Heart left ventricle (tissue), 16 donors: ENCODE measurements at places on chromosomes 2 and 18. TPM values are rescaled to one million over a fixed set of nuclear protein-coding genes. Genes with fewer than 3 reads are reported as not detected.

DNA sequence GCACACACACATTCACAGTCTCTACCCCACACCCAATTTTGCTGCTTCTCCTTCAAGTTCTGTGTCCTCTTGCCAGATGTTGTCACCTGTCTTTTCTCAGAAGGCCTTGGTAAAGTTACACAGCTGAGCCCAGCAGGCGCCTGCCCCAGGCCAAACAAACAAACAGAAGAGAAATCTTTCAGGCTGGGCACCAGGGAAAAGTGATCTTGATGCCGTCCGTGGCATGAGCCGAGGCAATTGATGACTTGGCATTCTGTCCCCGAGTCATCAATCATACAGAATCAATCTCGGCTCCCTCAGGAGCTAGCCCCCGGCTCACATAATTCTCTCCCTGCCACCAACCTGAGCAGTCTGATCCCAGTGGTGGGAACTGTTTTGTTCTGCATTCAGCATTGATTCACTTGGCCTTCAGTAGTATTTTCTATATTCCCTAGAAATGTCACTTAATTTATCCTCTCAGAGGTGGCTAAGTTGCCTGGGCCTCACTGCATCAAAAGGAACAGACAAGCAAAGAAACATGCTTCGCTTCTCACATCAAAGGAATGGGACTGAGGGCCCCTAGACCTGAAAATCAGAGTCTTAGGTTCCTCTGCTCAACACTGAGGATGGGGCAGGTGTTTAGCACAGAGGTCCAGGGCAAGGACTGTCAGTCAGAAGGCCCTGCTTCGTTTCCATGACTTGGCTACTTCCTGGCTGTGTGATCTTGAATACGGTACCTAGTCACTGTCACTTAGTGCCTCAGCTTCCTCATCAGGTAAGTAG is 278.8 kb upstream of the CELF4 start:
- no peaks in the 10 kb centered on the region for H3K36me3 ChIP-seq
- no peak for DNase-seq
- H3K4me3 ChIP-seq: no peak overlapping the region
- H3K4me1 ChIP-seq: no peaks in the 10 kb centered on the region
- H3K27me3 ChIP-seq: no peaks in the 10 kb centered on the region
- no peak overlapping the region for H3K27ac ChIP-seq

GRCh38 chr2:222100704-222101699 is 197.8 kb downstream of the PAX3 start:
- H3K27me3 ChIP-seq: peaks cover 16% of the 10 kb centered on the region
- no peaks in the 10 kb centered on the region for H3K4me1 ChIP-seq
- H3K36me3 ChIP-seq: no peaks in the 10 kb centered on the region
- H3K4me3 ChIP-seq: no peak overlapping the region

- H3K4me1 ChIP-seq: no peaks in the 10 kb centered on the region
- H3K27ac ChIP-seq: no peak overlapping the region
- no peaks in the 10 kb centered on the region for H3K36me3 ChIP-seq
- peaks cover 6% of the 10 kb centered on the region for H3K27me3 ChIP-seq
- H3K4me3 ChIP-seq: no peak overlapping the region
- no peak for DNase-seq
Observed at GRCh38 chr2:45626387-45627221, 15.5 kb upstream of the SRBD1 start.

GRCh38 chr2:228678110-228678509 is 496.6 kb upstream of the SPHKAP start:
- no peak for DNase-seq
- no peaks in the 10 kb centered on the region for H3K27me3 ChIP-seq
- no peaks in the 10 kb centered on the region for H3K36me3 ChIP-seq
- no peak overlapping the region for H3K4me3 ChIP-seq

DNA sequence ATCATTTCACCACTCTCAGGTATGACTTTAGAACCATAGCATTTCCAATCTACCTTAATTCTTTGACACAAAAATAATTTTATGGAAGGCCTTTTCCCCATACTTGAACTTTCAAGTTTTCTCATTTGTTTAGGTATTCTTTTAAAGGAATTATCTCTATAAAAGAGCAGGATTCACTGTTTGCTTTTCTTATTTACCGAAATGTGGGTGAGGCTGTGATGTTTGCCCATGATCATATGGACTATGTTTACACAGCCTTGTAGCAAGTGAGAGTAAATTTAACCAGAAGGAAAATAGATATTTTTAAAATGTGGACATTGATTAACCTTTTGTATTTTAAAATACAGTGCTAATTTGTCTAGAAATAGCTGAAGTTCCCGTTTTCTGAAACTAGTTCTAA is 26.3 kb downstream of the CAB39 start:
- no peak overlapping the region for H3K27ac ChIP-seq
- no peak for DNase-seq
- peaks cover 39% of the 10 kb centered on the region for H3K4me1 ChIP-seq
- peaks cover 6% of the 10 kb centered on the region for H3K36me3 ChIP-seq
- no peak overlapping the region for H3K4me3 ChIP-seq
- H3K27me3 ChIP-seq: no peaks in the 10 kb centered on the region

DNA sequence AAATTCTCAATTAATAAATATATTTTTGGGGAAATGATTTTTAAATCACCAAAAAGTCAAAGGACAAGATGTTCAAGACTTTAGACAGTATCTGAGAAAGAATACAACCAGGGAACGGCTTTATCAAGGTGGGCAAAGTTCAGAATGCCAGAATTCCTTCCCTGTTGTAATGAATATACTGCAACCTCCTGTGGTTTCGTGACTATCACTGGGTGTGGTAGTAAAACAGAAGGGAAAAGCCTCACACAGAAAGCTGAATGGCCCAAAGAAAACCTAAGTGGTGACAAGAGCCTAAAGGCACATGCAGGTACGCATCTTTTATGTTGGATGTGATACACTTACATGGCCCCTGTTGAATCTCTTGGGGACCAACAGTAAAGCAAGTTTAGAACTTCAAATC is 37.1 kb downstream of the MBD2 start:
- no peaks in the 10 kb centered on the region for H3K4me1 ChIP-seq
- H3K27me3 ChIP-seq: no peaks in the 10 kb centered on the region
- DNase-seq: no peak
- no peak overlapping the region for H3K4me3 ChIP-seq
- peaks cover 11% of the 10 kb centered on the region for H3K36me3 ChIP-seq

GRCh38 chr2:108691447-108691846 is 27.8 kb upstream of the RANBP2 start:
- H3K36me3 ChIP-seq: no peaks in the 10 kb centered on the region
- no peak overlapping the region for H3K4me3 ChIP-seq
- no peaks in the 10 kb centered on the region for H3K4me1 ChIP-seq
- DNase-seq: no peak
- H3K27me3 ChIP-seq: no peaks in the 10 kb centered on the region

GRCh38 chr2:3432067-3432466 is 52.6 kb downstream of the TRAPPC12 start:
- DNase-seq: no peak
- H3K27me3 ChIP-seq: no peaks in the 10 kb centered on the region
- no peaks in the 10 kb centered on the region for H3K36me3 ChIP-seq
- H3K4me1 ChIP-seq: peaks cover 16% of the 10 kb centered on the region
- H3K27ac ChIP-seq: no peak overlapping the region
- no peak overlapping the region for H3K4me3 ChIP-seq

Gene KRTCAP3
- not detected for total RNA-seq

Gene EIF2AK2
- total RNA-seq: 38.2 TPM

GRCh38 chr2:124607679-124608078 is 582.6 kb downstream of the CNTNAP5 start:
- H3K4me1 ChIP-seq: no peaks in the 10 kb centered on the region
- H3K4me3 ChIP-seq: no peak overlapping the region
- no peaks in the 10 kb centered on the region for H3K36me3 ChIP-seq
- DNase-seq: no peak
- no peak overlapping the region for H3K27ac ChIP-seq
- no peaks in the 10 kb centered on the region for H3K27me3 ChIP-seq

Gene TMEM37
- 0.81 TPM for total RNA-seq

- no peaks in the 10 kb centered on the region for H3K36me3 ChIP-seq
- no peak overlapping the region for H3K4me3 ChIP-seq
- DNase-seq: no peak
- H3K27me3 ChIP-seq: no peaks in the 10 kb centered on the region
- no peaks in the 10 kb centered on the region for H3K4me1 ChIP-seq
- H3K27ac ChIP-seq: no peak overlapping the region
Observed at GRCh38 chr2:239692362-239692851, 291.6 kb upstream of the HDAC4 start.

DNA sequence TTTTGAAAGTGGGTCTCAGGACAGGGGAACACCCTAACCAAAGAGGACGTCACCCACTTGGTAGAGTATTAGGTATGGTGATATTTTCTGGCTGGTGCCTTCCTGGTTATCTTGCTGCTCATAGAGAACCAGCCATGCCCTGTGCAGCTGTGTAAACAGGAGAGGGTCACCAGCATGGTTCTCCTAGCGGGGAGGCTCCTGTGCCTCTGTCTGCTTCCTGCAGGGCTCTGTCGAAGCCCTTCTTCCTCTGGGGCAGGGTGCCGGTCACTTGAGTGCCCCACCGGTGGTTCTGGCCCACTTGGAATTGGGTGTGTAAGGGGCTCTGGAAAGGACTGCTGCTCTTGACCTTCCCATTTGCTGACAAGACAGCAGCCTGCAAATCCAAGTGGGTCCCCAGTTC is 131.6 kb upstream of the MSH6 start:
- no peak overlapping the region for H3K27ac ChIP-seq
- H3K4me3 ChIP-seq: no peak overlapping the region
- H3K4me1 ChIP-seq: no peaks in the 10 kb centered on the region
- no peaks in the 10 kb centered on the region for H3K36me3 ChIP-seq
- DNase-seq: no peak

- no peak overlapping the region for H3K27ac ChIP-seq
- no peaks in the 10 kb centered on the region for H3K4me1 ChIP-seq
- no peak for DNase-seq
- H3K4me3 ChIP-seq: no peak overlapping the region
- H3K27me3 ChIP-seq: no peaks in the 10 kb centered on the region
- no peaks in the 10 kb centered on the region for H3K36me3 ChIP-seq
Observed at GRCh38 chr2:143514413-143514812, 385.2 kb downstream of the ARHGAP15 start.
